ENCODE measurements at places on chromosomes 11 and 22.
A peak's percentile ranks its signal among the peaks of the same experiment; 100 is the strongest.

GRCh38 chr11:33664827-33665226, 35.8 kb downstream of the C11orf91 start:
- no peak for DNase-seq

- no peak for DNase-seq
These were observed 5.1 kb upstream of the KLHL35 start for GRCh38 chr11:75437966-75438659.

GRCh38 chr11:115767047-115767802, 263.0 kb upstream of the CADM1 start:
- DNase-seq = peak; percentile 66

GRCh38 chr11:17633279-17633986, 85.9 kb upstream of the MYOD1 start:
- DNase-seq = no peak

- no peak for DNase-seq
These were observed 26.6 kb upstream of the OSBPL5 start for GRCh38 chr11:3191586-3192324.

DNA sequence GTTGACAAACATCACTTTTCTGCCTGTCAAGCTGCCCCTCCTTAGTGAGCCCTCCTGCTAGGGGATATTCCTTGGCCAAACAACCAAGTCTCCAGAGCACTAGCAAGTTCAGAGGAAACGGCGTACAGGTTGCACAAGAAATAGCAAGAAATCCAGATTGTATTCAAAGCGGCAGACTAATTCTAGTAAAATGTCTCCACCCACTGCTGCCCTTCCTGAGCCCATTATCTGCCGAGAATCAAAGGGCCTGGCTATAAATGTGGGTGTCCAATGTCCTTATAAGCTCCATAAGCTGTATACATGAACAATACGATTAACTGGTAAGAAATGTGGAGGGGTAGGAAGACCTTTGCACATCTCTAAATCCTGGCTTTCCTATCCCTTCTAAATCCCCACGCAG, 44.0 kb upstream of the AKIP1 start:
- no peak for DNase-seq

DNA sequence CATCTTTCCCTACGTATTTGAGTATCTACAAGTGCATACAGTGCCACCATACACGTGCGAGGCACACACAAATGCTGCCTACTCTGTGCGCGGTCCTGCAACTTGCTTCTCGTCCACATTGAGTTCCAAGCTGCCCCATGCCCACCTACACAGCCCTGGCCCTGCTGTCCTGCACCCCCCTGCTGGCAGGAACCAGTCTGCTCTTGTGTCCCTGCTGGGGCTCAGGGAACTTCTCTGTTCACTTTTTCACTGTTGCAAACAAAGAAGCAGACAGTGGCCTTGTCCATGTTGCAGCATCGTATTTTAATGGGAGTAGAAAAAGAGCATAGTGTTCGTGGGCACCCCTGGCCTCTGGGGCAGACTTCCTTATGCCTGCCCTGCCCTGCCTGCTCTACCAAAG, 14.0 kb downstream of the CPT1A start:
- no peak for DNase-seq

DNA sequence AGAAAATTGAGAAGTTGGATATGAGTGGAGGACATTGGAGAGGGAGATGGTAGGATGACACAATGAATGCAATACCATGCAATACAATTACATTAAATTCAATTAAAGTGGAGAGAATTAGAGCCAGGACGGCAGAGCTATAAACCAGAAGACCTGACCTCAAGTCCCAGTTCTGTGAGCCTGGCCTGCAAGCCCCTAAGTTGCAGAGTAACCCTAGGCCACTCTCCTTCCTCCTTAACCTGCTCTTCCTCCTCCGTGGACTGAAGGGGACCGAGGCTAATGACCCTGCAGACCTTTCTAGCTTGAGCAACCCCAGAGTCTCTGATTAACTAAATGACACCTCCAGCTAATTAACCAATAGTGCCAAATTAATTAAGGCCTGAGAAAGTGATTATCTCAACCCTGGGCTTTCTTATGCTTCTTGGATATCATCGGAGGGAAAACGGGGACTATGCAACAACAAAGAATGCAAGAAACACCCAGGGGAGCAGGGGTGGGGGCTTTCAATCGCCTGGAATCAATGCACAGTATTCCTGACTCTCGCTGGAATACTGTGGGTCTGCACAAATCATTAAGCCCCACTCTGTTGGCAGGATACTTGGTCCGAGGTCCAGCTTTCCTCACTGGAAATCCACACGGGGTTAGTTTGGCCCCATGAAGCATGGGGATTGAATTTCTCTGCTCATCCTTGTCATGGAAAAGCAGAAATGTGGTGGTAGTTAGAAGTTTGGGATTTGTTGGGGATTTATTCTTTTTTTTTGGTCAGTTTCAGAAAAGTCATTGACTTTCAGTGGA, 548.3 kb downstream of the MN1 start:
- no peak for DNase-seq

GRCh38 chr11:94224078-94224477, 80.3 kb upstream of the IZUMO1R start:
- no peak for DNase-seq

GRCh38 chr11:121672630-121673487, 220.1 kb upstream of the SORL1-AS1 start:
- no peak for DNase-seq

Measured in retina (tissue), 1 donor.